HFF-Myc (cell line): ENCODE measurements at places on chromosomes 5 and 9.

GRCh38 chr5:9428272-9428671 is 117.6 kb downstream of the SEMA5A start:
- DNase-seq, result no peak

- DNase-seq, result no peak
Observed at GRCh38 chr9:76729980-76730737, 34.1 kb upstream of the PCA3 start.

GRCh38 chr9:28782630-28783029 is 1209.3 kb upstream of the C9orf72 start:
- DNase-seq, result no peak

DNA sequence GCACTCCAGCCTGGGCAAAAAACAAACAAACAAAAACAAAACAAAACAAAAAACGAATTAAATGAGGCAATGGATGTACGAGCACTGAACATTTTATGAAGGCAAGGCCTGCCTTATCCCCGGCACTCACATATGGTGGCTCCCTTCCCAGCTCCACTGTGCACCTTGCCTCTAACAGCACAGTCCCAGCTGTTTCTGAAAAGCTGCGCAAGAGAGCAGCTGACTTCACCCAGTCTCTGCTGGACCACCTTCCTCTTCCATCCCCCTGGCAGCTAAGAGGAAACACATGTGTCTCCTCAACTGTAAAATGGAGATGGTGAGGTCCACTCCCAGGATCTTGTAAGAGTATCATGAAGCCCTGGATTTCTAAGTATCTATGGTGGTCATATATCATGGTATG is 100.7 kb downstream of the KLF4 start:
- no peak for DNase-seq

- DNase-seq, result no peak
Observed at GRCh38 chr5:107074996-107075395, 595.7 kb downstream of the EFNA5 start.

DNA sequence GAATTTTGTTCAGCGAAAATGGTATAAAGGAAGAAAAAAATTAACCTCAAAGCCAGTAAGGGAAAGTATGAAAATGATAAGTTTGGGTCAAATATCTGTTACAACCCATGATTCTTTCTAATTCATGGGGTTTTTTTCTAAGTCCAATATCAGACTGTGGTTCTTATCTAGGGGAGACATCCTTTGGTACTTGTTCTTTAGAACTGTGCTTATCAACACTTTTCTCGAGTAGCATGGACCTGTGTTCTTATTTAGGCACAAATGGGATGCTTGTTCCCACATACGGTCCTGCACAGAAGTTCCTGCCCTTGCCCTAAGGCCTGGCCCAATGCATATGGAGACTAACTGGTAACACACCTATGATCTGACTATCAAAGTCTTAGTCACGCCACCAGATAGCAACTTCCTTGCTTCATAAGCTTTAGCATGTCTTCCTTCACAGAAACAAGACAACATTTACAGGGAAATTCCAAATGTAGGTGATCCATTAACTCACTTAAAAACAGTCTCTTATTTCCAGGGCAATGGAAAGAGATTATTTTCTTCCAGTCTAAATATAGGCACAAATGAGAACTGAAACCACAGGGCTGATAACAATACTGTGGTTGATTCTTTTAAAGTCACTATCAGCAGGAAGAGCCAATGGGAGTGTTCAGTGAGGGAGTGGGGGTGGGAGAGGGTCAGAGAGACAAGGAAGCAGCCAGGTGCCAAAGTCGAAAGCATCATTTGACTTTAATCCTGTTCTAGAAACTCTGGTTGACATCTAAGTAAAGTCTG is 268.8 kb upstream of the ANKRD55 start:
- no peak for DNase-seq

- DNase-seq, result no peak
Observed at GRCh38 chr9:124873664-124874063, 11.7 kb downstream of the ARPC5L start.
